Activated CD4-positive, alpha-beta T cell treated with anti-CD3 and anti-CD28 coated beads for 36 hours (primary cell): ENCODE measurements at places on chromosomes 1 and 21.

- no peak for DNase-seq
Measured at GRCh38 chr1:33758698-33759097, 105.2 kb upstream of the HMGB4 start.

DNA sequence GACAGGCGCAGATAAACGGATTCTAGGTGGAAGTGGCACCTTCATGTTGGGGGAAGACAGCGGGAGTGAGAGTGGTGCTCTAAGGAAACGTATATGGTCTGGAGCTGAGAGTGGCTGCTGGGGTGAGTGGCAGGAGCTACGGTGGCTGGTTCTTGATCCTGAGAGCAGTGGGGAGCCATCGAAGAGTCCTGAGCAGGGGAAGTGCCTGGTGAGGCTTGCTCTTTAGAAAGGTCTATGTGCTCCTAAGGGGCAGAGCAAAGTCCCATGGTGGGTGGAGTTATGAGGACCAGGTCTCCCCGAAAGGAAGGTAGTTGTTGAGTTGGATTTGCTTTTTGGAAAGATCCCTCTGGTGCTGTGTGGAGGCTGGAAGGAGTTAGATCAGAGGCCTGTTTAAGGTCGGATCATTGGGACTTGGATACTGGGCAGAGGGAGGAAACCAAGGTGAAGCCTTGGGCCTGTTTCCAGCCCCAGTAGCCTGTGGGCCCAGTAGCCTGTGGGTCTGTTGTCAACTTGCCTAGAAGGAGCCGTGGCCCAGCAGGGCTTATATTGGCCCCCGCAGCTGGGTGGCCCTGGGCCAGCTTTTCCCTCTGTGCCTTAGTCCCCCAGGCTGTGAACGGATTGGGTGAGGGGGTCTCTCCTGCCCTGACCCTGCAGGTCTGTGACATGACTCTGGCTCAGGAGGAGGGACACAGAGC, 33.0 kb downstream of the ACOT11 start:
- no peak for DNase-seq

DNA sequence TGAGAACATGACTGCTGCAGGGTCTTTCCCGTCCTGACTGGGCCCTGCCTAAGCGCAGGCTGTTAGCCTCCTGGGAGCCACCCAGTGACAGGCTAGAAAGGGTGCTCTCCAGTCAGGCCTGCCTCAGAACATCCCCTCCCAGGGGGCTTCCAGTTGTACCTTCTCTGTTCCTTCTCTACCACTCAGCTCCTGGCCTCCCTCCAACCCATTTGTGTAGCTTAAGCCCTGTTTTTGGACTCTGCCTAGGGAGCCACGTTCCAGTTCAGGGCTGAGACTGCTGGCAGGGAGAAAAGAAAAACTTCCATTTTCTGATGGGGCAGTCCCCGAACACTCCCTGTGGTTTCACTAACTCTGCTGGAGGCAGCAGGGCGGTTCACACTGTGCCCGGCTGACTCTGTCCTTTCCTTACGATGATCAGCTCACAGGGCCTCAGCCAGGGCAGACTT, 15.3 kb upstream of the POU3F1 start:
- peak; percentile 33 for DNase-seq

GRCh38 chr1:76807543-76808260, 59.6 kb upstream of the ST6GALNAC5 start:
- DNase-seq: no peak

- no peak for DNase-seq
Measured at GRCh38 chr1:62321446-62321845, 2.2 kb upstream of the KANK4 start.

GRCh38 chr1:230009611-230010313, 57.3 kb upstream of the GALNT2 start:
- DNase-seq: no peak

DNA sequence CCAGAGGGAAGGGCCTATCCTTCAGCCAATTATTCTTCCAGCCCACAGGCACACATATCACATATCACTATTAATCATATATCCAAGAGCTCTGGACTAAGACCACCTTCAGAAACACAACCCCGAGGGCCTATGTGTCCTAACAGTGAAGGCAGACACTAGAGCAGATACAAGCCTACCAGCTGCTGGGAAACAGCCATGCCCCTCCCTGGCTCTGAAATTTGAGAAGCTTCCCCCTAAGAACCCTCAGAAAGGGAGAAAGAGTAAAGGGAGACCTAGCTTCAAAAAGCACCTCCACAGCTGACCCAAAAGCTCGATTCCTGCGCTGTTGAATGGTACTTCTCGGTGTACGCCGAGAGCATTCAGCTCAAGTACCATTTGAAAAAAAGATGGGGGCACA, 17.4 kb downstream of the CNN3 start:
- no peak for DNase-seq

DNA sequence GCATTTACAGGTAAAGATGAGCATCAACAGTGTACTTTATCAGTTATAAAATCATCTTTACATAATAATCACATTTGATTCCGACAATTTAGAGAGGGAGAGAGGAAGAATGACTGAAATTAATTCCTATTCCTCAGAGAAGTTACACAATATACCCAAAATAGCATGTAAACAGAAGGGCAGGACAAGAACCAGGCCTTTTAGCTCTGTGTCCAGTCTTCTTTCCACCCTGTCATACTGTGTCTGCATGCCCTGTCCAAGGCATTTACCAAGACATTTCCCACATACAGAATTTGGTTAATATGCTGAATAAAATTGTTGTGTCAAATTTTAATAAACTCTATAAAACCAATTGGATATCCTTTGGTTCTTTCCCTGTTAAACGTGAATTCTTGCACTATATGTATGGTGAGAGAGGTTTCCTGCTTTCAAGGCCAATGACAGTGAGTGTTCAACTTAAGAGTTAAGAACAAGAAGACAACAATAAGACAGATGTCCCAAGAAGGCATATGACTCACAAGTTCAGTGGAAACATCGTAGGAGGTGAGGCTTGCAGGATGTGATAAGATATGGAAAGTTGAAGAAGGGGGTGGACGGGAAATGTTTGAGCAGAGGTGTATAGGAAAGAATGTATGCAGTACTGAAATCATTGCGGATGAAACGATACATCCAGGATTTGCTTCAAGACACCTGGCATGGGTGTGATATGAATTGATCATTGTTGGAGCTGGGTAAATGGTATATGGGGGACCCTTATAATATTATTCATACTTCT, 20.8 kb downstream of the LRRC8B start:
- peak; percentile 73 for DNase-seq

DNA sequence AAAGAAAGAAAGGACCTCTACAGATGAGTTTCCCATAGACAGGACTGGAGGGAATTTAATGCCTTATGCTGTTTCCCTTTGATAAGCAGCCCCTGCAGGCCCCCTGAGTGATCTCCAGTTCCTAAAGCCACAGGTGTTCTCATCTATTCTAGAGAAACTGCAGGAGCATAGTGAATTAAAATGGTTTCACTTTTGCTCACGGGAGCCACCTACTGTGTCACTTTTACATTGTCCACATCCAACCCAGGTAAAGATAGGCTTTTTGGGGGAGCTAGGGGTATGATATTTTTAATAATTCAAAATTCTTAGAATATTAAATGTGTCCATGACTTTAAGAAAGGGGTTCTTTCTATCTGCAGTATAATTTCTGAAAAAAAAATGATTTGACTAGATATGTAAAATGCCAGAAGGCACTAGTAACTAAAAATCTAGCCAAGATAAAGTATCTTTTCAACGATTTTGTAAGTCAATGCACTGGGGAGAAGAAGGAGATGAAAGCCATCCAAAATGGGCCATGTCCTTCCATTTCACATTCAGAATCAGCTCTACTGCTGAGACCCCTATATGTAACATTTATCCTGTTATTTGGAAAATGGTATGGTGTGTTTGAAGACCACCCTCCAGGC, 267.3 kb upstream of the DUSP10 start:
- peak; percentile 47 for DNase-seq

- no peak for DNase-seq
Measured at GRCh38 chr1:41149570-41149969, 92.5 kb downstream of the SCMH1 start.

GRCh38 chr1:29237852-29238619, 1.7 kb downstream of the PTPRU start:
- peak; percentile 36 for DNase-seq

DNA sequence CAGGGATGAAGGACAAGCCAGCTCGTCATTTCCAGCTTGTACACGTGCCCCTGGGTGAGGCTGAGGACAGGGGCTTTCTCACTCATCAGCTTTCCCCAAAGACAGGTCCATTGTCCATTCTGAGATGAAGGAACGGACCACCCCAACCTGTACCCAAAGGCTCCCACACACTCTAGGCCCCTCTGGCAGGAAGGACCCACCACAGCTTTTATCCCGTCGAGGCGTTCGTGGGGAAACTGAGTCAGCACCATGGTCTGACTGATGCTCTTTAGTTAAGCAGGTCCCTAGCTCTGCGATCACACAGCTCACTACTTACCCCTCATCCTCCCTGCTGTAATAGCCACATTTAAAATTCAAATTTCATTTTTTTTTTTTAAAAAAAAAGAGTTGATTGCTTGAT, 117.3 kb downstream of the AJAP1 start:
- no peak for DNase-seq

GRCh38 chr1:15099441-15100120, 54.0 kb upstream of the TMEM51 start:
- DNase-seq: no peak

DNA sequence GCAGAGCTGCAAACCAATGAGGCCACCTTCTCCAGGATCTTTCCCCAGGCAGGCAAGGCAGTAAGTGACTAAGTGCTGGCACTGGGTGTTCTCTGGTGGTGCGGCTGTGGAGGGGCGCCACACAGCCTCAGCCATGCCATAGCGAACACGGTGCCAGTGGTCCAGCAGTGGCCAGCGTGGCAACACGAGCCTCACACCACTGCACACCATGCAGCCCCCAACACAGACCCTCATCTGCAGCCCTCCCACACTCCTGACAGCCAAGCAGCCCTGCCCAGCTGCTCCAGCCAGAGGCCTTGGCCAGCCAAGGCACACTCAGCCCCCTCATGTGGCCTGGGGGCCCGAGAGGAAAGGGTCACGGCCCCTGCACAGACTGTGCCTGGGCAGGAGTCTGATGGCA, 3.0 kb downstream of the INTS11 start:
- DNase-seq: no peak

- no peak for DNase-seq
Measured at GRCh38 chr1:71882226-71882625, 400.1 kb downstream of the NEGR1 start.

DNA sequence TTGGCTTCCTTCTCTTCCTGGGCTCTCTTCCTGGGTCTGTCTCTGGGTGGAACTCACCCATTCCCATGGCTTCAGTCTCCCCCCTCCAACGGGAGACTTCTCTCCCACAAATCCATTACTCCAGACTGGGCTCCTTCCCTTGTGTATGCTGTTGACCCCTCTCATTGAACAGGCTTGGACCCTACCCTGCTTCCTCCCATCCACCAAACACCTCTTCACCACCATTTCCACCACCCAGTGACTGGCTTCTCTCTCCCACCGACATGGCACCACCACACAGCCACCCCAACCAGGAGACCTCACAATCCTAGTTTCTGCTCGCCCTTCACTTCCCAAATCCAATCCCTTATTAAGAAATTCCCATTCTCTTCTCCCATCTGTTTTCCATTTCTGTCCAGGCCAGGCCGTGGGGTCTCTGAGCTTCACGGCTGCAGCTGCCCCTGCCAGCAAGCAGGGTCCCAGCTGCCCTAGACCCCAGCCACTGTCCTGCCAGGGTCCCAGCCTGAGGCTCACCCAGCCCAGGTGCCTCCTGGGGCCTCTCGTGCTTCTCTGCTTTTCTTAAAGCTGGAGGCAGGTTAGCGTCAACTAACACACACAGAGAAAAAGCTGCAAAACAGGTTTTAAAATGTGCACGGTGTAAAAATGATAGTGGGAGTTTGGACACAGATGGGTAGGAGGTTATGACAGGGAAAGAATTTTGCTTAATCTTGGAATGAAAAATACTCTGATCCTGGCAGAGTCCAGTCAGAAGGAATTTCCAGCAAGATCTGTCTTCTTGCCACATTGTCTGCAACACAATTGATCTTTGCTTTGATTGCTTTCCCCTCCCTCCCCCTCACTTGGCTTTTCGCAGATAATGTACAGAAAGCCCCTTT, 383.8 kb upstream of the VAMP3 start:
- no peak for DNase-seq

GRCh38 chr1:17914131-17914530, 159.0 kb downstream of the ACTL8 start:
- DNase-seq: no peak

DNA sequence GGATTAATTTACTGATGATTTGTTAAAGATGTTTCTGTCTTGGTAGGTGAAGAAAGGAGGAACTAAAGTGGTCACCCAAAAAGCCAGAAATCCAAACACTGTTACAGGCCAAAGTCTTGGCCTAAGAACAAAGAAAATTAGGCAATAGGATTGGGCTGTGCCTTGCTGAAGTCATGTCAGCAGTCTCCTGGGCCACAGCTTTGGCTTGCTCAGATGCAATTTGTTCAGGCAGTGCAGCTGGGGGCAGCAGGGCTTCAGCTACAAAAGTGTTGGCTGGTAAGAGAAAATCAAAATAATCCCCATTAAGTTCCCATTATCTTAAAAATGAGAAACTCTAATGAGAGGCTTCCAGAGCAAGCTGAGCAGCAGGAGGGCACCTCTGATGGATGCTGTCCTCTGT, 14.0 kb upstream of the RAP1A start:
- DNase-seq: no peak
